ENCODE measurements at places on chromosomes 1 and 21.

DNA sequence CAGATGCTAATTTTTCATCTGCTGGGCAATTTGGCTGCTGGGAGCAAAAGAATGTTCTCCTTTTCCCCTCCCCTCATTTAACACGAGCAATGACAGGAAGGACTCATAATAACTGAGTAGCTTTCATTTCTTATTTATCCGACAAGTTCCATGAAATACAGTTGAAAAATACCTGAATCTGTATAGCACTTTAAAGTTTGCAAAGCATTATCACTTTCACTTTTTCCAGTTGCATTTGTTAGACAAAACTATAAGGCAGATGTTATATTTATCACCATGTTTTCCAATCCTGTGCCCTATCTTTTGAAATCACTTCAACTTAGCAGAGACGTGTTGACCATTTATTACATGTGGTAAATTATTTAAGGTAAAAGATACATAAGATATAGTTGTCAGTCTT lies 350.6 kb upstream of the SGIP1 start:
- no peak for DNase-seq

GRCh38 chr1:171486048-171486519 lies 754 bp downstream of the PRRC2C start:
- peak; percentile 39 for DNase-seq

GRCh38 chr1:88140325-88140724 lies 543.7 kb upstream of the PKN2 start:
- no peak for DNase-seq

DNA sequence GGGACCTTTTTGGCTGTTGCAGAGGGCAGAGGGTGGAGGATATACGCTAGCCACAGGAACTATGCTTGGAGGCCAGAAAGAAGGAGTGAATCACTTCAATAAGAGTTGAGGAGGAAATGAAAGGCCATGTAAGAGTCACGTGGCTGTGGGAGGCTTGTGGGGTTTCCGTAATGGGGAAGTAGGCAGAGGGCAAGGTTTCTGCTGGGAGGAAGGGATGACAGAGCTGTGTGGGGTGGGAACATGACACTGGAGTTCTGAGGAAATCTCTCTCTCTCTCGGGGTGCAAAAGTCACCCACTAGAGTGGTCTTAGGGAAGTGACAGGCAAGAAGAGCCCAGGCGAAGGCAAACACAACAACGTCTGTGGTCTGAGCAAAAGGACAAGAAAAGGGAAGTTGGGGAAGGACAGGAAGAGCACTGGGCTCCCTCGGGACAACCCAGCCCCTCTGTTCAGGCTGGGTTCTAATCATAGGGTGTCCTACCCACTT lies 3.9 kb upstream of the CD1C start:
- DNase-seq, result no peak

GRCh38 chr1:161197560-161198193 lies 1.2 kb downstream of the ADAMTS4 start:
- no peak for DNase-seq

- peak; percentile 40 for DNase-seq
Measured at GRCh38 chr21:42117229-42117966, 46.3 kb downstream of the UMODL1 start.

- no peak for DNase-seq
Measured at GRCh38 chr1:8867878-8868567, 10.5 kb downstream of the ENO1 start.

DNA sequence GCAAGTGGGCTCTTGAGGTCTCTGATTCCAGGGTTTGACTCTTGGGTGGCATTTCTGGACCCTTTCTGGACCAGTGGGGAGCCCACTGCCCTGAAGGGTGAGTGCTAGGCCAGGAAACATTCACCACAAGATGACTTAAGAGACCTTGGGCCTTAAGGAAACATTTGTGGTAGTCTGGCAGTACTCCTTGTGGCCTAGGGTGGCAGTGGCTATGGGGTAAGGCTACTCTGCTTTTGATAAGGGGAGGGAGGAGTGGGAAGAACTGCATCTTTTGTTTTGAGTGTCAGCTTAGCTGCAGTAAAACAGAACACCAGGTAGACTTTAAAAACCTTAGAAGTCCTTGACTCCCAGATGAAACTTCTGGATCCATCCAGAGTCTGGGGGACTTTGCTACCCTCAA lies 529.3 kb upstream of the LRRC7 start:
- no peak for DNase-seq

DNA sequence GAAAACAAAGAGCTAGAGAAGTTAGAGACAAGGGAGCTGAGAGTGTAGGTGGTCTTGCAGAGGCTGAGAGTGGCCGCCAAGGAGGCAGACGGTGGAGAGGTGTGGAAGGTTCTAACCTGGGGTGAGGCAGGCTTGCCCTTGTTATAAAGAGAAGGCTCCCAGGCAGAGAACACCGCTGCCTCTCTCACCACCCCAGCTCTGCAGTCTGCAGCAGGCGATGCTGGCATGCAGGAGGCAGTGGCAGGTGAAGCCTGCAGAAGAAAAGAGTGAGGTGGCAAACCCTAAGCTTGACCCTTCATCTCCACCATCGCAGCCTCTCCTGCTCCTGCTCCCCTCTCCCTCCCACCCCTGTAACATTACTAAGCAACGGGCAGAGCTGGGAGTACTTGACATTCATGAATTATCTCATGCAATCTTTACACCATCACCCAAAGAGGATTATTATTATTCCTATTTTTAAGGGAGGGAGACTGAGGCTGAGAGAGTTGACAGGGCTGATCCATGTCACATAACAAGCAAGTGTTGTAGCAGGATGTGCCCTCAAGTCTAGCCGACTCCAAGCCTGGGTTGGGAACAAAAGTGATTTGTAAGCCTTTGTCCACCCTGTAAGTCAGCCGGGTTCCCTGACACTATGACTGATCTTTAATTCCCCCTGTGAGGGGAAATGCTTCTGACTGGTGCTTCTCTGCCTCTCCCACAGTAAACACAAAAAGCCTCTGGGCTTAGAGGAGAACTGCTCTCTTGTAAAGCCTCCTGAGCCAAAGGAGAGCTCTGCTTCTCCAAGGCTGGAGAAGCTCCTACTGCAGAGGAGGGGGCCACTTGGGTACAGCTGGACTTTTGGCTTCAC lies 36.1 kb downstream of the KANK4 start:
- DNase-seq, result no peak

DNA sequence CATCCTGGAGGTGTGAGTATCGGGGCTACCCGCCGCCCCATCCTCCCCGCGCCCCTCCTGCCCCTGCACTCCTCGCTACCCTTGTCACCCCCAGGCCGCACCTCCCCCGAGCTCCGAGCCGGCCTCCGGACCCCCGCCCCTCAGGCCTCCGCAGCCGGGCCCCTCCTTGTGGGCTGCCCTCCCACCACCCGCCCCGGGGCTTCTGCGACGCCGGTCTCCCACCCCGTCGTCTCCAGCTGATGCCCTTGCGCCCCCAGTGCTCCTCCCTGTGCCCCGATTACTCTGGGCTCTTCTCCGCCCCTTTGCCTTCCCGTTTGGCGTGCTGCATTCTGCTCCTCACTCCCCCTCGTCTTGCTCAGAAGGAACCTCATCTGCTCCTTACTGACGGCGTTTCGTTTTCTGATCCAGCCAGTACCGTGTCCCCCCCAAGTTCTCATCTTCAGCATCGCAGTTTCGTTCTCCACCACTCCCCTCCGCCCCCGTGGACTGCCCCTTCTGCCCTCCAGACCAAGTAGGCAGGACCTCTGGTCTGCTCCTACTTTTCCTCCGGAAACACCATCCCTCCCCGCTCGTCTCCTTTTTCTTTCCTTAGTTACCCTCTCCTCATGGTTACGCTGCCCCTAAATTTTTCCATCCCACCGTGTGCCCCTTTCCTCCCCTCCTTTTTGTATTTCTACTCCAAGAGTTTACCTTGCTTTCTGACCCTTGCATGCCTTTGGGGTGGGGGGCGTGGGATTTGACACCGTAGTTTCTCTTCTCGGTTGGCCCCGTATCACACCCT lies 841 bp downstream of the SNX27 start:
- DNase-seq, result peak; percentile 11

GRCh38 chr21:37469441-37469840 lies 102.9 kb downstream of the DYRK1A start:
- DNase-seq, result no peak

GRCh38 chr1:38474738-38475623 lies 384.6 kb downstream of the RRAGC start:
- DNase-seq, result no peak

GRCh38 chr1:46790446-46791101 lies 8.3 kb upstream of the CYP4B1 start:
- no peak for DNase-seq

DNA sequence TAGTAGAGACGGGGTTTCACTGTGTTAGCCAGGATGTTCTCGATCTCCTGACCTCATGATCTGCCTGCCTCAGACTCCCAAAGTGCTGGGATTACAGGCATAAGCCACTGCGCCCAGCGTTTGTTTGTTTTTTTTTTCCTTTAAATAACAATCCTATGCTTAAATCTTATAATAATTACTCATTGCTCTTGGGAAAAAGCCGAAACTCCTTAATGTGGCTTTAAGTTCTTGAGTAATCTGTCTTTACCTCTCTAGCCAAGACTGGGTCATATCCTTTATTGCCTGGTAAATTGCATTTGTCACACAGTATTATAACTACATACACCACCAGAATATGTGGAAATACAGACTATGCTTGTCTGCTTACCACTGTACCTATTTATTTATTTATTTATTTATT lies 97.1 kb downstream of the MACF1 start:
- no peak for DNase-seq

DNA sequence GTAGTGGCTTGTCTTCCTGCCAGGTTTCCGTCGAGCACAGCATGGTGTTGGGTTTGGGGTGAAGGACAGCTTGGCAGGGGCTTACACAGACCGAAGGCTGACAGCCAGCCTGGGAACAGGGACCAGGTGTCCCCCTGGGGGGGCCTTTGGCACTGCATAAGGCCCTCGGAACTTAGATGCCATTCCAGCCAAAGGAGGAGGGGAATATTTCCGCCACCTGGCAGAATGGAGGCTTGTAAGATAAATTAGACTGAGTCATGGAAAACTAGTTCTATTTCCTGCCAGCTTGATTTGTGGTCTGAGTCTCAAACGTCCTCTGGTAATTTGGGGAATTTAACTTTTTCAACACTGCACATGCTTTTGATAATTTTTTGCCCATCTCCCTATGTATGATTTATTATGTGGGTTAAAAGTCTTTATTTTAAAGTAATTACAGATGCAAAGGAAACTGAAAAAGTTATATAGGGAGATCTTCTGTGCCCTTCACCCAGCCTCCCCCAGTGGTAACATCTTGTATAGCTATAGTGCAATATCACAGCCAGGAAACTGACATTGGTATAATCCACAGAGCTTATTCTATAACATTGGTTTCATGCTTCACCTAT lies 11.5 kb upstream of the TMEM51 start:
- DNase-seq, result no peak

DNA sequence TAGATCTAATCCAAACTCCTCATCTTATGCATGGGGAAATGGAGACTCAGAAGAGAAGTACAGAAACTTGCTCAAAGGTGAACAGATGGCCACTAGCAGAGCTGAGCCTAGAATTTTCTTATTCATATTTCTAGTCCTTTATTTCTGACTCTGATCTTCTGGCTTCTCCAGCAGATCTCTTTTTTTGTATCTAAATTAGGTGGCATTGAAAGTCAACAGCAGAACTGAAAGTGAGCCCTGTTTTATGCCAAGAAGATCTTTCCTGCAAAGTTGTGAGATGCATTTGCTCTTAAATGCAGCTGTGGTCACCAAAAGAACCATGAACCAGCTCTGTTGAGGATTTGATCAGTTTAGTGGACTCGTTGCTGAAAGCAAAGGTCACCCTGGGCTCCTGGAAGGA lies 75.5 kb downstream of the KAZN start:
- no peak for DNase-seq

DNA sequence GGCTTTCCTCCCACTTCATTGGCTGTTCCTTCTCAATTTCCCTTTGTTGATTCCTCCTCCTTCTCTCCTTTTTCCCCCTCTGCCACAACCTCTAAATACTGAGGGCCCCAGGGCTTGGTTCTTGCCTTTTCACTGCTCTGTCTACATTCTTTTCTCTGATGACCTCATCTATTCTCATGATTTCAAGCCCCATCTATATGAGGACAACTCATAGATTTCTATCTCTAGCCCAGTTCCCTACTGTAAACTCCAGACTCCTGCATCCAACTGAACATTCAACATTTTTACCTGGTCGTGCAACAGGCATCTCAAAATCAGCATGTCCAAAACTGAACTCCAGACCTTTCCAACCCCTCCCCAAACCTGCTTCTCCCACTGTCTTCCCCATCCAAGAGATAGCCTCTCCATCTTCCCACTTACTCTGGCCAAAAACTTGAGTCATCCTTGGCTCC lies 11.5 kb upstream of the SLC9A1 start:
- no peak for DNase-seq

DNA sequence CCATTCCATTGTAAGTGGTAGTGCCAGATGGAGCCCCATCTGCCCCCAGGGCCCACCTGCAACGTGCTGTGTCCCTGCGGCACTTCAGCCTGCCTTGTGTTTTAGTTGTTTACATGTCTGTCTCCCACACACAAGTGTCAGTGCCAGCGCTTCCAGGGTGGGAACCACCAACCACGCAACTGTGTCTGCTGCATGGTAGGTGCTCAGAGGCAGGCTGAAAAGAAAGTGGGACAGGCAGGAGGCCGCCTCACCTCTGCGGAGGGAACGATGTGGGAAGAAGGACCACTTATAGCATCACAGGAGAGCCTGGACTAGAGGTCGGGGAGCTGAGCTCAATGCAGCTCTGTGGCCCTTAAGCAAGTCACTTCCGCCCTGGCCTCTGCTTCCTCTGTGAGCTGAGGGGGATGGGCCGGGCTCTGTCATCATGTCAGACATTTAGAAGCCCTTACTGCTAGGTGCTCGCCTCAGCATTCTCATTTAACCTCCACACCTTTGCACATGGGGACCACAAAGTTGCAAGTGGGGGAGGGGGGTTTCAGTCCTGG lies 17.9 kb downstream of the SLC9A1 start:
- DNase-seq, result peak; percentile 70

DNA sequence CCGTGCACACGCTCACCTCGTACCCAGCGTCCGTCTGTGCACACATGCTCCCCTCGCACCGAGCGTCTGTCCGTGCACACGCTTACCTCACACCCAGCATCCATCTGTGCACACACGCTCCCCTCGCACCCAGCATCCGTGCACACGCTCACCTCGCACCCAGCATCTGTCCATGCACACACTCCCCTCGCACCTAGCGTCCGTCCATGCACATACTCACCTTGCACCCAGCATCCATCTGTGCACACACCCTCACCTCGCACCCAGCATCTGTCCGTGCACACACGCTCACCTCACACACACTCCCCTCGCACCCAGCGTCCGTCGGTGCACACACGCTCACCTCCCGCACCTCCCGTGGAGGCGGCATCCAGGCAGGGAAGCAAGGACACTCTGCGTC lies 24.4 kb upstream of the COL18A1 start:
- DNase-seq, result no peak

Measured in stimulated activated CD8-positive, alpha-beta memory T cell treated with anti-CD3 and anti-CD28 coated beads, Interleukin-15, amount 100 ng/mL, for 48 hours (primary cell).